CD8-positive, alpha-beta memory T cell (primary cell): ENCODE measurements at places on chromosomes 3 and 15. TPM values are rescaled to one million over a fixed set of nuclear protein-coding genes. Genes with fewer than 3 reads are reported as not detected.

The TNFAIP8L3 gene
- 1.7 TPM for total RNA-seq

The PROK2 gene
- 0.28 TPM for total RNA-seq

GRCh38 chr3:39388741-39389248 lies 5.6 kb downstream of the SLC25A38 start:
- no peak for DNase-seq

The MYZAP gene
- not detected for total RNA-seq

- no peak for DNase-seq
Observed at GRCh38 chr3:176469694-176470205, 727.5 kb downstream of the TBL1XR1 start.

GRCh38 chr3:140365872-140366697 lies 311.8 kb upstream of the TRIM42 start:
- no peak for DNase-seq

GRCh38 chr15:57218826-57219576 lies 157.3 kb upstream of the CGNL1 start:
- no peak for DNase-seq

DNA sequence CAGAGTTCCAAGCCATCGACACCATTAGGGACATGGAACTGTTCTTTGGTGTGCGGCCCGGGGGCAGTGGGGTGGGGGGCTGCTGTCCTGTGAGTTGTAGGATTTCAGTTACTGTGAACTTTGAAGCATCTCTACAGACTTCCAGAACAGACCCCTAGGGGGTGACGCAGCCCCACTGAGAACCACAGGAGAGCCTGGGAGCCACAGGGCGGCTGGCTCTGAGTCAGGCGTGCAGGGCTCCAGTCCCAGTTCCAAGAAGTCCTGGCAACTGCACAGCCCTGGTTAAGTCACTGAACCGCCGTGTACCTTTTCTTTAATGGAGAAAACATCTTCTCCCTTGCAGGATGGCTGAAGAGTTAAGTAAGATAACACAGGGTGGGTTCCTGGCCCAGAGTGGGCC lies 23.5 kb upstream of the LRTM1 start:
- no peak for DNase-seq

The REC114 gene
- total RNA-seq, result not detected

DNA sequence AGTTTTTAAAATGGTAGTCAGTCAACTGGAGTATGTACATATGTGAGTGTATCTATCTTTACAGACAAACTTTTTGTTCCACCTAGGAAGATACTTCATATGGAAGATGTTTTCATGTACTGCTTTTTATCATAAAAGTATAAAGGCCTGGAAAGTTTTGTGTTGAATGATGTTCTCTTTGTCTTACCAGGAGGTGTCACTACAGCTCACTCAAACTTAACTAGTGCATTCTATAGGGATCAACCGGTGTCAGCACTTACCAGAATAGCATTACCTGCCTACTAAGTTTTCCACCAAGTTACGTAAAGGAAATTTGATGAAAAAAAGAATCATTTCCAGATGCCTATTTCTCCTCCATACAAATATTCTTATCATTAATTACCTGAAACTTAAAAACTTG lies 522.6 kb upstream of the SEMA6D start:
- DNase-seq, result no peak

DNA sequence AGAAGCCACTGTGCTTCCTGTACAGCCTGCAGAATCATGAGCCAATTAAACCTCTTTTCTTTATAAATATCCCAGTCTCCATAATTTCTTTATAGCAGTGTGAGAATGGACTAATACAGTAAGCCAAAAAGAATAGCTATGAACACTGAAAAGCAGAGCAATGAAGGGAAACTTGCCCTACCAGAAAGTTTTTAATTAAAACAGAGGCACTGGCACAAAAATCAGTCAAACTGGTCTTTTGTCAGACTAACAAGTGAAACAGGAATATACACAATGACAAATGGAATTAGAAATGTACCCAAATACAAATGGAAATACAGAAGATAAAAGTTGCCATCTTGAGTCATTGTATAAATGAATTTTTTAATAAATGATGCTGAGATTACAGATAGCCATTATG lies 40.5 kb downstream of the POLQ start:
- no peak for DNase-seq

DNA sequence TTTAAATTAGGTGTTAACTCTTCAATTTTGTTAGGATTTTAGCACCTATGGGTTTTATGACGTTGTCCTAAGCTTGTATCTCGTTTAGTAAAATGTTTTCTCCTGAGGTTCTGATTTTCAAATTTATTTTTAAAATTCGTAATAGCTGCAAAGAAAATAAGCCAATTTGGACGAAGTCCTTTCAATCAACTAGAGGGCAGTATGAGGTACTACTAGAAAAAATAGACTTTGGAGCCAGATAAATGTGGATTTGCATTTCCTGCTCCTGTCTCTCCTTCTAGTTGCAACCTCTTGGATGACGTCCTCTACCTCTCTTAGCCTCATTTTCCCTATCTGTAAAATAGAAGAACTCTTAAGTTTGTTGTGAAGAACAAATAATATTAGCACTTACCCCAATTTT lies 81.1 kb downstream of the SLTM start:
- DNase-seq, result no peak

- peak; percentile 57 for DNase-seq
Observed at GRCh38 chr15:45456212-45457106, 66.1 kb downstream of the SLC30A4 start.

DNA sequence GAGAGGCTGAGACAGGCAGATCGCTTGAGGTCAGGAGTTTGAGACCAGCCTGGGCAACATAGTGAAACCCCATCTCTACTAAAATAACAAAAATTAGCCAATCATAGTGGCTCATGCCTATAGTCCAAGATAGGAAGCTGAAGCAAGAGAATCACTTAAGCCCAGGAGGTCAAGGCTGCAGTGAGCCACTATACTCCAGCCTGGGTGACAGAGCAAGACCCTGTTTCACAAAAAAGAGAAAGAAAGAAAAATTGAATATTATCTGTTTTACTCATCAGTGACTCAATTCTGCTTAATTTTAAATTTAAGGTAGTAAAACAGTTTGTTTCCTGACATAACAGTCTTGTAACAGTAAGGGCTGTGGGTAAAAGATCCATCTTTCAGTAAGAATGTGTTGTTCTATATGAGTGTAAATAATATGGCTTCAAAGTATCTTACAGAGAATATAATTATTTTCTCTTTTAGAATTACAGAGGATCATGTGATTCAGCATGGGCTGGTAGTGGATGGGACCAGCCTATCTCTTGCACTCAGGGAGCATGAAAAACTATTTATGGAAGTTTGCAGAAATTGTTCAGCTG lies 85.8 kb downstream of the ATP11B start:
- no peak for DNase-seq

- no peak for DNase-seq
Observed at GRCh38 chr3:190026154-190026553, 94.5 kb downstream of the P3H2 start.

- no peak for DNase-seq
Observed at GRCh38 chr3:129595544-129596193, 10.8 kb downstream of the PLXND1 start.

DNA sequence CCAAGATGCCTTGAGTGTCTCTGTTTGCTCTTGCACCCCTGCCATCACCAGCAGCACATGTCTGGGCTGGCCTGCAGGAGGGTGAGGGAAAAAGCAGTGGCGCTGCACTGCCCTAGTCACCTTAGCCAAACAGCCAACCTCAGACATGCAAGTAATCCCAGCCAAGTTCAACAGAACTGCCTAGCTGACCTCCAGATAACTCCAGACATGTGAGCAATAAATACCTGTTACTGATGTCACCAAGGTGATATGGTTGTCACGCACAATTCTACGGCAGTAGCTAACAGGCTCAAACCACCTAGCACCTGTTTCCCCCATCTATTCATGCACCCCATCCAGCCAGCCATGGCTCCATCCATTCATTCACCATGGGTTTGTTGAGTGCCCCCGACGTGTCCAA lies 99.9 kb downstream of the SRGAP3 start:
- no peak for DNase-seq

The PLSCR5 gene
- not detected for total RNA-seq

DNA sequence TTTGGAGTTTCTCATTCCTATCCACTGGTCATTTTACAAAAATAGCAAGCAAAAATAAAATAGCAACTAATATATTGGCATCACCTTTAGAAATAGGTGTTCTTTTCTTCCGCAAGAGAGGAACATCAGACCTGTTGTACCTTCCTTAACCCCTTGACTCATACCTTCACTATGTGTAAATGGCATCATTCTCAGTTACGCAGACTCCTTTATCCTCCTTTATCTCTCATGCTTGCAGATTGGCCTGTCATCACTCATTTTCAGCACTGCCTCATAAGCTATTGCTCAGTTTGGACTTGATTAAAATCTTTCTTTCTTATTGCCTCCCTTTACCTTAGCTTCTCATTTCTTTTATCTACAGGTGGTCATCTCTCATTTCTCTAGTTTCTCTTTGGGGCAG lies 21.4 kb downstream of the ARHGEF26 start:
- DNase-seq, result no peak

- no peak for DNase-seq
Observed at GRCh38 chr15:65580287-65580686, 30.6 kb downstream of the INTS14 start.
